ENCODE measurements at places on chromosomes 2 and 18.

GRCh38 chr18:54805571-54806334 lies 22.5 kb upstream of the RAB27B start:
- peak; percentile 91 for DNase-seq

DNA sequence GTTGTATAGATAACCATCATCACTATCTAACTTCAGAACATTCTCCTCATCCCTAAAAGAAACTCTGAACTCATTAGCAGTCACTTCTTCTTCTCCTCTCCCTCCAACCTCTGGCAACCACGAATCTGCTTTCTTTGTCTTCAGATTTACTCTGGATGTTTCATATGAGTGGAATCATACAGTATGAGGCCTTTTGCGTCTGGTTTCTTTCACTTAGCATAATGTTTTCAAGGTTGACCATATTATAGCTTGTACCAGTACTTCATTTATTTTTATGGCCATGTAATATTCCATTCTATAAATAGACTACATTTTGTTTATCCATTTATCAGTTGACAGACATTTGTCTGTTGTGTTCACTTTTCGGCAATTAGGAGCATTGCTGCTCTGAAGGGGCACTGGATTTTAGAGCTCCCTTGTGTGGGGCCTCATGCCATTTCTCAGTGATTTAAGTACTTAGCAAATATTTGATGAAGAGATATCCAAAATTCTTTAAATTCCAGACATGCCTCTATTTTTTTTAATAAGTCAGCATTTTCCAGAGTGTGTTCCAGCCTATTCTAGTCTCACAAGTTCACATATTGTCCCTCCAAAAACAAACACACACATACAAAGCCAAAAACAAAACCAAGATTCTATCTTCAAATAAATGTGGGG lies 22.5 kb upstream of the MAP3K20 start:
- DNase-seq: no peak

GRCh38 chr2:230863442-230864121 lies 1.2 kb upstream of the ITM2C start:
- no peak for DNase-seq

- no peak for DNase-seq
Observed at GRCh38 chr2:219142329-219142728, 18.3 kb downstream of the NHEJ1 start.

- DNase-seq: no peak
Observed at GRCh38 chr18:34796035-34796657, 86.0 kb downstream of the DTNA start.

GRCh38 chr18:24198461-24198860 lies 59.6 kb downstream of the CABYR start:
- no peak for DNase-seq

DNA sequence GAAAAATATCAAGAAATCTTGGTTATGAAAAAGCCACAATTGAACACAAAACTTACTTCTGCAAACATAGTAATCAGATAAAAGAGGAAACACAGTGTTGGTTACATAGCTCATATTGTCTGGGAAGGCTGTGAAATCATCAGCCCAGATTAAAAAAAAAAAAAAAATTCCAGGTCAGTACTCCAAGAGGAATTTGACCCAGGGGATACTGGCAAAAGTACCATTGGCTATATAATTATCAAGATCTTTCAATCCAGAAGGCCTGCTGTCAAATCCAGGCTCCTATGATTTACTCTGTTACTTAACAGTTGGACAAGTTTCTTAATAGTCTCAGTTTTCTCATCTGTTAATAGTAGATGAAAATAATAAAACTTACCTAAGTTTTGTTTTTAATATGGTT lies 12.9 kb upstream of the IKZF2 start:
- peak; percentile 26 for DNase-seq

- no peak for DNase-seq
Observed at GRCh38 chr2:182522972-182523473, 96.2 kb upstream of the PDE1A start.

DNA sequence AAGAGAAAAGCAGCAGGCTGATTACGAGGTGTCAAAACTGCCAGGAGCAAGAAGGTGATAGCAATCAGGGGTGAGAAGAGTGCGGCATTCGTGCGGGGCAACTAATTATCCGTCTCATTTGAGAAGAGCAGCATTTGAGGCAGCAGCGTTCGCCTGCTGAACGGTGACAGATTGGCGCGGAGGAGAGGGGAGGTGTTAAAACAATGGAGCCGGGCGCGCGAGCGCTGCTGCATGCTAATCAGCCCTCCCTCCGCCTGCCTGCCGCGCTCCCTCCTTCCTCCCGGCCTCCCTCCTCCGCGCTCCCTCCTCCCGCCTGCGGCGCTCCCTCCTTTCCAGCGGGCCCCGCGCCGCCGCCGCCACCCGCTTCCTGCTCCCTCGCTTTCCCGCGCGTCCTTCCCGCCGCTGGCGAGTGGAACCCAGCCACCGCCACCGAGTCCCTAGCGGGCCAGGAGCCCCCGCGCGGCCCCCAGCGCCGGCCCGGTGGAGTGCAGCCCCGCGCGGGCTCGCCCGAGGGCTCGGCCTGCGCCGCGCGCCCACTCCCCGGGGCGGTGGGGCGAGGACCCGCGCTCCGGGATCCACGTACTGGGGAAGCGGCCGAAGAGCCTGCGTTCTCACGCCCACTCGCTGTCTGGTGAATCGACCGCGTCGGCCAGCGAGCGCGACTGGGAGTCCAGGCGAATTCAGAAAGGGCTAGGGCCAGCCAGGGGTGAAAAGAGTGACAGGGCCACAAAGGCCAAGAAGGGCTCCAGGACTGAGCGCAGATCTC lies 69.5 kb upstream of the PSMD14 start:
- DNase-seq: peak; percentile 81

GRCh38 chr18:49071317-49071716 lies 120.6 kb upstream of the SMAD7 start:
- peak; percentile 37 for DNase-seq

- DNase-seq: no peak
Observed at GRCh38 chr18:36399055-36399454, 101.5 kb downstream of the FHOD3 start.

- no peak for DNase-seq
Observed at GRCh38 chr2:226771067-226771466, 28.6 kb downstream of the IRS1 start.

GRCh38 chr2:150424406-150424805 lies 63.1 kb downstream of the RND3 start:
- DNase-seq: no peak

DNA sequence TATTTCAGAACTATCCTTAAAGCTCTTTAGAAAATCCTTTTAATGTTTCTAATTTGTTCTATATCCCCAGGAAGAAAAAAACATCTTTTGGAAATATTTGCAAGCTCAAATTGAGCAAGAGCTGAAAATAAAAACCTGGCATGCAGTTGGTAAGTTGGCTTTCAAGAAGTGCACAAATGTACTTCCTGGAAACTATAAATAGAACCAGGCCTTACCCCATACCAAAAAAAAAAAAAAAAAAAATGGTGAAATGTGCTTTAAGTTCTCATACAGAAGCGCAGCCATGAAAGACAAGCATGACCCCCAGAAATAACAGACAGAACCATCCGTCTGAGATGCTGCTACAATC lies 178.5 kb downstream of the HDAC4 start:
- DNase-seq: peak; percentile 69

GRCh38 chr2:160660741-160661140 lies 167.1 kb upstream of the RBMS1 start:
- no peak for DNase-seq

DNA sequence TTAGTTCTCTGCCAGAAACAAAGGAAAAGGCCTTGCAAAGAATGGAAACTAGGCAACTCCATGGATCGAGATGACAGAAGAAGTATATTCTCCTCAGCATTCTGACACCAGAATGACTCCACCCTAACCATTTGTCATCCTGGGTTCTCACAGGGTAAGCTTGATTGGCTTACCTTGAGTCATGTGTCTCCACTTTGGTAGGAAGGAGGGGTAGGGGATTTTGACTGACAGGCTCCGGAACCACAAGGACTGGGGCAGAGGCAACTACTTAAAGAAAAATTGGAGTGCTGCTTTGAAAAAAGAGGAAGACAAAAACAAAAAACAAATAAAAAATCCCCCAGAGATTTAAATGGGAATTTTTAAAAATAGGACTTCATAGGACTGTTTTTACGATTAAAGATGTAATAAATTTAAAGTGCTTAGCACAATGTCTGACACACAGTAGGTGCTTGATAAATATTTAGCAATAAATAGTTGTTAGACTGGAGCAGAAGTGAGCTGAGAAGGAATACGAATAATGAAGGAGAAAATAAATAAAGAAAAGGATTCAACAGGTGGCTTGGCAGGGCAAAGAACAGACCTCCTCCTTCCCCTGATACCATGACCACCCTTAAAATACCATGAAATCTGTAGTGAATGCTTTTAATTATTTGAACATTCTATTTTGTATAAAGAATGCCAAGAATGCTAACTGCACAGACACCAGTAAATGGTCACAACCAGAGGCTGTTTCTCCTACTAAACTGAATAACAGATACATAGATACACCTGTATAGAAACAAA lies 230.2 kb downstream of the CDCA7 start:
- no peak for DNase-seq

GRCh38 chr2:138003411-138003810 lies 39.1 kb downstream of the HNMT start:
- DNase-seq: no peak

DNA sequence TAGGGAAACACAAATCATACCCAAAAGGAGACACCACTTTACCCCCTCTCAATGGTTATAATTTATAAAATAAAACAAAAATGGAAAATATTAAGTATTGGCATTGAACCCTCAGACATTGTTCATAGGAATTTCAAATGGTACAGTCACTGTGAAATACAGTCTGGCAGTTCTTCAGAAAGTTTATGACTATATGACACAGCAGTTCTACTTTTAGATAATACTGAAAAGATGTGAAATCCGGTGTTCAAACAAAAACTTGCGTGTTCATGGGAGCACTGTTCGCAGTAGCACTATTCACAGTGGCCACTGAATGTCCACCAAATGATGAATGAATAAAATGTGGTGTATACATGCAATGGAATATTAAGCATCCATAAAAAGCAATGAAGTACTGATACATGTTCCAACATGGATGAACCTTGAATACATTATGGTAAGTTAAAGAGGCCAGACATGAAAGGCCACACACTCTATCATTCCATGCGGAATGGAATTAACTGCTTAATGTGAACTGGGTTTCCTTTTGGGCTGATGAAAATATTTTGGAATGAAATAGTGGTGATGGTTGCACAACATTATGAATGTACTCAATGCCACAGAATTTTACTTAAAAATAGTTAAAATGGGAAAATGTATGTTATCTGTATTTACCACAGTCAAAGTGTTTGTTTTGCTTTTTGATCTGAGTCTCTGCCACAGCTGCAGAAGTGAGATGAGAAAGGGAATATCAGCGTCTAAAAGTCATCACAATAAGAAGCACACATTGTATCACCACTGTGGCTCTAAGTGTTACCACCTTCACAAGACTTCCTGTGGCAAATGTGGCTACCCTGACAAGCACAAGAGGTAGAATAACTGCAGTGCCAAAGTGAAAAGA lies 864.6 kb downstream of the SUCLG1 start:
- DNase-seq: no peak

DNA sequence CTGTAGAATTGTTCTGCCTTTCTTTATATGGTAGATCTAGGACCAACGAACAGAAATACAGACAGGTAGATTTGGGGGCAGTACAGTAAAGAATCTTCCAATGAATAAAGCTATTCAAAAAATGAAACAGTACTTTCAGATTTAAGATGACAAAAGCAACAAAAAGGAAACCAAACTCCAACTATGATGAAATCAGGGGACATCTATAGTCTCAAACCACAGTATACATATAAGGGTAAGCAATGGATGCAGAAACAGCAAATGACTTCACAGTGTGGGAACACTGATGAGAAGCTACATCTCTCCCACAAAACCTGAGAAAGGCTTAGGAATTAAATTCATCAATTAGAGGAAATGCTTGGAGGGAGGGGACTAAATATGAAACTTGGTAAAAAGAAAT lies 202.5 kb downstream of the CTNNA2 start:
- no peak for DNase-seq

GRCh38 chr2:152861349-152861942 lies 143.0 kb downstream of the ARL6IP6 start:
- peak; percentile 77 for DNase-seq

DNA sequence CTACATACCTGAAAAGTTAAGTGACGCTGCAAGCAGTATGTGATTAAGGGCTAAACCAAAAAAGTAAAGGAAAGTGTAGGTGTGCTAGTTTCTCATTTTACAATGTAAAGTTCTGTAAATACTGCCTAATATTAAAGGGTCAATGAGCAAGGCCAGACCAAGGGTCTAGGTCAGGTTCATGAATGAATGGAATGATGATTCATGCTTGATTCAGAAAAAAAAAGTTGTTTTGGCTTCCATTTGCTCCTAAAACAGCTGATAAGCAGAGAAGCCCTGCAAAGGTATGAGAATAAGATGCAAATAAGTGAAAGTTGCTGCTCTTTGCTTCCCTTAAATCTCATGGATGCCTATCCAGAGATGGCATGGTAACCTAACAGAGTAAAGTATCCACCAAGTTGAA lies 61.3 kb downstream of the PTRHD1 start:
- no peak for DNase-seq

GRCh38 chr2:160820691-160821090 lies 327.1 kb upstream of the RBMS1 start:
- DNase-seq: no peak

GRCh38 chr18:57218281-57218680 lies 71.4 kb downstream of the BOD1L2 start:
- DNase-seq: no peak

DNA sequence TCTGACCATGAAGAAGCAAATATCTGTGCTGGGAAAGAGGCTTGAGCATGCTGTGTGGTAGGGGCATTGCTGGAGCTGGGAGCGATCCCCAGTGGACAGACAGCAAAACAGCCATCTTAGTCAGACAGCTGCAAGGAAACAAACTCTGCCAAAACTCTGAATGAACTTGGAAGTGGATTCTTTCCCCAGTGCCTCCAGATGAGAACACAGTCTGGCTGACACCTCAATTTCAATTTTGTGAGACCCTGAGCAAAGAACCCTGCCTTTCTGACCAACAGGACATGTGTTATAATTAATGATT lies 23.2 kb upstream of the FAP start:
- DNase-seq: no peak

GRCh38 chr2:8669157-8669817 lies 12.6 kb upstream of the ID2 start:
- no peak for DNase-seq

GRCh38 chr2:105537920-105538319 lies 139.1 kb upstream of the FHL2 start:
- DNase-seq: no peak

DNA sequence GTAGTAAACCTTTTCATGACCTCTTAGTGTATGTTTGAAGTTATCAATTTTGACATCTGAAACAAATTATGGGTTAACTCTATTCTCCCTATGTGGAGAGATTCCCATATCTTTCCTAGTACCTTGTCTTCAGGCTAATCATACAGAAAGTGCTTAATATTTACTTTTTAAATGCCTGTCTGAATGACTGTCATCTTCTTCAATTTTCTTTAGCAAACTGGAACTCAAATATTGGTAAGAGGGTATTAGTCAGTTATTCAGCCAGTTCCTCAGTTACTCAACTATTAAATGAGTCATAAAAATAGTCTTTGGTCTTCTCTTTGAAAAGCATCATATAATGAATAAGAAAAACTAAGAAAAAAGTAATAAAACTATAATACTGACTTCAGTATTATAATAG lies 1038.0 kb upstream of the PIK3C3 start:
- no peak for DNase-seq

- DNase-seq: peak; percentile 48
Observed at GRCh38 chr18:25164848-25165811, 186.8 kb downstream of the ZNF521 start.

- DNase-seq: no peak
Observed at GRCh38 chr18:33611525-33612135, 33.6 kb downstream of the ASXL3 start.

- no peak for DNase-seq
Observed at GRCh38 chr2:20972792-20973565, 70.9 kb downstream of the APOB start.

GRCh38 chr2:135226961-135227360 lies 174.9 kb downstream of the RAB3GAP1 start:
- no peak for DNase-seq
